ENCODE measurements at places on chromosomes 6 and 20. TPM values are rescaled to one million over a fixed set of nuclear protein-coding genes. Genes with fewer than 3 reads are reported as not detected.

Gene HDGFL1
- not detected for total RNA-seq

Gene VAPB
- 12.9 TPM for total RNA-seq

Gene ANKRD6
- total RNA-seq = 3.5 TPM

Gene LINC00237
- not detected for total RNA-seq

Gene HLA-DRA
- total RNA-seq = not detected

Gene SPATA25
- total RNA-seq = 0.16 TPM

Gene WFDC10A
- not detected for total RNA-seq

Gene FAM184A
- total RNA-seq = 0.49 TPM

Gene TCF21
- total RNA-seq = 4.7 TPM

Gene CST4
- not detected for total RNA-seq

Gene MTCH1
- total RNA-seq = 201 TPM

Gene CCN6
- not detected for total RNA-seq

Gene FAM210B
- 18.9 TPM for total RNA-seq

Gene ZFP64
- 46.3 TPM for total RNA-seq

Gene POLR1C
- total RNA-seq = 24.8 TPM

Gene TMEM170B
- total RNA-seq = 0.65 TPM

Gene GABRR2
- total RNA-seq = 0.13 TPM

Gene CYP24A1
- total RNA-seq = not detected

Gene RTEL1
- total RNA-seq = 24.3 TPM

Gene SLC17A1
- 0.25 TPM for total RNA-seq

Gene TRAPPC3L
- total RNA-seq = not detected

Gene RHAG
- not detected for total RNA-seq

Gene FAM209A
- total RNA-seq = not detected

Gene NHSL1
- total RNA-seq = 11.8 TPM

Gene ZC3H12D
- not detected for total RNA-seq

Gene MBOAT1
- 3.8 TPM for total RNA-seq

Gene NFKBIE
- total RNA-seq = 25.4 TPM

Gene ERVFRD-1
- not detected for total RNA-seq

Gene SUMO4
- total RNA-seq = not detected

Gene SALL4
- 0.65 TPM for total RNA-seq

Gene KIAA0408
- 0.98 TPM for total RNA-seq

Gene PARD6B
- total RNA-seq = 5.1 TPM

Gene CLDN20
- total RNA-seq = not detected

Measured in mesangial cell (primary cell).